ENCODE measurements at places on chromosomes 1 and 21.

- DNase-seq: no peak
These were observed 5.6 kb downstream of the CLDN19 start for GRCh38 chr1:42734201-42735035.

- DNase-seq: no peak
These were observed 42.8 kb downstream of the ELK4 start for GRCh38 chr1:205589046-205589445.

- DNase-seq: no peak
These were observed 35.4 kb downstream of the MIA3 start for GRCh38 chr1:222653178-222653827.

DNA sequence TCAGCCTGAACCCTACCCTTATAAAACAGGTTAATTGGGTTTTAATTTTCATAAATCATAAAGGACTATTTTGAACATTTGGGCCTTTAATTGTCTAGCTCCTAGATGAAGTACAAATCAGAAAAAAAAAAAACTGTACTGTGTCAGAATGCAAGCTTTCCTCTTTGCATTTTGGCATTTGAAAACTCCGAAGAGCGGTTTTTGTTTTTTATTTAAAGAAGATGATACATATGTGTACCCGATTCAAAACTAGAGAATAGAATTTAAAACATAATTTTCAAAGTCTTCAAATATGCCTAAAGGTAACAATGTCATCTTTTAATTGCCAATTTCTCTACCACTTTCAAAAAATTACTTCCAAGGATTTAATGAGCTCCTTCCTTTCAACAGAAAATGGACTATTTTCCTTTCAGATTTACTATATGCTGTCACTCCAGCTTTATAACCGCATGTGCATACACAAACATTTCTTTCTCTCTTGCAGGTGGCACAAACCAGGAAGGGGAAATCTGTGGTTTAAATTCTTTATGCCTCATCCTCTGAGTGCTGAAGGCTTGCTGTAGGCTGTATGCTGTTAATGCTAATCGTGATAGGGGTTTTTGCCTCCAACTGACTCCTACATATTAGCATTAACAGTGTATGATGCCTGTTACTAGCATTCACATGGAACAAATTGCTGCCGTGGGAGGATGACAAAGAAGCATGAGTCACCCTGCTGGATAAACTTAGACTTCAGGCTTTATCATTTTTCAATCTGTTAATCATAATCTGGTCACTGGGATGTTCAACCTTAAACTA is 33.7 kb downstream of the MRPL39 start:
- DNase-seq: peak; percentile 16

- DNase-seq: no peak
These were observed 982.5 kb downstream of the TTLL7 start for GRCh38 chr1:83016354-83016849.

Measured in LoVo (cell line).